ENCODE measurements at places on chromosomes 11 and 22. TPM values are rescaled to one million over a fixed set of nuclear protein-coding genes. Genes with fewer than 3 reads are reported as not detected.

Gene SHISAL1
- 3.3 TPM for total RNA-seq

- H3K36me3 ChIP-seq, result no peaks in the 10 kb centered on the region
- DNase-seq, result no peak
- peak within 1 kb of the TSS; percentile 87 for H3K27ac ChIP-seq
- H3K27me3 ChIP-seq, result no peaks in the 10 kb centered on the region
- H3K4me1 ChIP-seq, result no peaks in the 10 kb centered on the region
Measured at GRCh38 chr11:86672007-86672621, at the start of gene ME3. Gene ME3 (minus strand): TSS chr11:86672616.

DNA sequence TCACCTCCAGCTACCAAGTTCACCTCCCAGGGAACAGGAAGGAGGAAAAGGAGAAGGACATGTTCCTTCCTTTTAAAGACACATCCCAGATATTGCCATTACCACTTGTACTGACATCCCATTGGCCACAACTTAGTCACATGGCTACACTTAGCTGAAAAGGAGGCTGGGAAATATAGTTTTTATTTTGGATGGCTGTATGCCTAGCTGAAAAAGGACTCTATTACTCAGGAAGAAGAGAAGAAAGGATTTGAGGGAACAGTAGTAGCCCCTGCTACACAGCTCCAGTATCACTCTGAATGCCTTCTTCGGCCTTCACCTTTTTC, 2.1 kb upstream of the APOA5 start:
- H3K4me1 ChIP-seq, result peaks cover 6% of the 10 kb centered on the region
- no peak overlapping the region for H3K27ac ChIP-seq
- H3K36me3 ChIP-seq, result no peaks in the 10 kb centered on the region
- DNase-seq, result no peak
- no peaks in the 10 kb centered on the region for H3K27me3 ChIP-seq

DNA sequence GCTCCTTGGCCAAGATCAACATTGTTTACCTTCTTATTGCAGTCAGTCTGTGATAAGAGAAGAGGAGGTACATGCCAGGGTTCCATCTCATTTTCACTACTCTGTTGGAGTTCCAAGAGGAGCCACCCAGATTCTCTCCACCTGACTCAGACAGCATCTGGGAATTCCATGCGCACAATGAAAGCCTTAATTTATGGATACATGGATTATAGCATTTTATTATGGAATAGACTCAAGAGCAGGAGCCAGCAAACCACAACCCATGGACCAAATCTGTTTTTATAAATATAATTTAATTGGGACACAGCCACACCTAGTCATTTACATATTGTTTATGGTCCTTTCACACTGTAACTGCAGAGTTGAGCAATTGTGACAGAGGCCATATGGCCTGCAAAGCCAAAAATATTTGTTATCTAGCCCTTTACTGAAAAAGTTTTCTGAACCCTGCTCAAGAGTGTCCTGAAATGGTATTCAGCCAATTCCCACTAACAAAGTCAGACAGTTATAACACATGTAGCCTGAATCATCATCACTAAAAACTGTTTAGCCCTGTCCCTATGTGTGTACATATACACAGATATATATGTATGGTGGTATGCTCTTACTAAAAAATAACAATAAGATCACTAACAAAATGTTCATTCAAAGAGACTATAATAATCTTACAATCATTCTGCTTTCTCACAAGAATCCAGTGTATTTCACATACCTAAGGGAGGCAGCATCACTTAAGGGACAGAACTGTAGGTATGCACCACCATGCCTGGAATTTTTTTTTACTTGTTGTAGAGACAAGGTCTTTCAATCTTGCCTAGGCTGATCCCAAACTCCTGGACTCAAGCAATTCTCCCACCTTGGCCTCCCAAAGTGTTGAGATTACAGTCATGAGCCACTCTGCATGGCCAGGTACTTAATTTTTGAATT, 104.5 kb upstream of the TEAD1 start:
- H3K4me1 ChIP-seq, result no peaks in the 10 kb centered on the region
- no peaks in the 10 kb centered on the region for H3K27me3 ChIP-seq
- no peak overlapping the region for H3K27ac ChIP-seq
- H3K4me3 ChIP-seq, result no peak overlapping the region
- DNase-seq, result no peak
- no peaks in the 10 kb centered on the region for H3K36me3 ChIP-seq

- peaks cover 8% of the 10 kb centered on the region for H3K4me1 ChIP-seq
- H3K27ac ChIP-seq, result no peak overlapping the region
- H3K4me3 ChIP-seq, result no peak overlapping the region
- H3K27me3 ChIP-seq, result no peaks in the 10 kb centered on the region
Measured at GRCh38 chr11:520428-521176, 13.6 kb upstream of the RNH1 start.

GRCh38 chr11:35848616-35849015, 95.2 kb upstream of the LDLRAD3 start:
- no peaks in the 10 kb centered on the region for H3K36me3 ChIP-seq
- no peaks in the 10 kb centered on the region for H3K27me3 ChIP-seq
- H3K27ac ChIP-seq, result no peak overlapping the region
- H3K4me1 ChIP-seq, result no peaks in the 10 kb centered on the region
